ENCODE measurements at places on chromosomes 6 and 20. TPM values are rescaled to one million over a fixed set of nuclear protein-coding genes. Genes with fewer than 3 reads are reported as not detected.

NKAPL gene
- total RNA-seq = not detected

BPIFB2 gene
- not detected for total RNA-seq

EIF6 gene
- total RNA-seq = 86.1 TPM

IDH3B gene
- total RNA-seq = 82.2 TPM

PLA2G7 gene
- total RNA-seq = not detected

GLP1R gene
- total RNA-seq = not detected

PLEKHG1 gene
- 2.3 TPM for total RNA-seq

SLC44A4 gene
- total RNA-seq = not detected

C6orf47 gene
- total RNA-seq = 26.4 TPM

ZBTB12 gene
- total RNA-seq = 0.98 TPM

STMND1 gene
- total RNA-seq = not detected

CPNE5 gene
- 4.0 TPM for total RNA-seq

BMP7 gene
- not detected for total RNA-seq

DAAM2 gene
- not detected for total RNA-seq

RIPOR2 gene
- 234 TPM for total RNA-seq

OTOR gene
- not detected for total RNA-seq

NFATC2 gene
- total RNA-seq = 53.3 TPM

MUCL3 gene
- not detected for total RNA-seq

RAET1L gene
- total RNA-seq = not detected

ARFRP1 gene
- 53.4 TPM for total RNA-seq

GNMT gene
- 0.38 TPM for total RNA-seq

ABHD16B gene
- total RNA-seq = not detected

AGER gene
- 29.4 TPM for total RNA-seq

SMIM26 gene
- total RNA-seq = 64.7 TPM

ATP9A gene
- 1.2 TPM for total RNA-seq

FAM217A gene
- total RNA-seq = not detected

ADGRF5 gene
- total RNA-seq = not detected

CLPSL1 gene
- not detected for total RNA-seq

FAM50B gene
- total RNA-seq = 14.7 TPM

EPM2A gene
- 4.3 TPM for total RNA-seq

CDH22 gene
- not detected for total RNA-seq

BTN1A1 gene
- not detected for total RNA-seq

NKAIN4 gene
- not detected for total RNA-seq

MOCS1 gene
- not detected for total RNA-seq

POLH gene
- total RNA-seq = 74.6 TPM

CCDC167 gene
- total RNA-seq = 52.2 TPM

PPP1R3G gene
- total RNA-seq = 0.08 TPM

PM20D2 gene
- 5.0 TPM for total RNA-seq

AVP gene
- not detected for total RNA-seq

TUBB1 gene
- total RNA-seq = not detected

C6orf136 gene
- 21.7 TPM for total RNA-seq

TBC1D32 gene
- 6.3 TPM for total RNA-seq

CBLN4 gene
- total RNA-seq = not detected

IMPG1 gene
- total RNA-seq = not detected

PAQR8 gene
- total RNA-seq = 14.1 TPM

PGBD1 gene
- 1.8 TPM for total RNA-seq

THBS2 gene
- not detected for total RNA-seq

Measured in activated CD4-positive, alpha-beta memory T cell treated with anti-CD3 and anti-CD28 coated beads, Interleukin-2, amount 10 ng/mL, durations not matched to agents 7 days and 5 days (primary cell).